ENCODE measurements at places on chromosomes 4 and X. TPM values are rescaled to one million over a fixed set of nuclear protein-coding genes. Genes with fewer than 3 reads are reported as not detected.

EXOC1L gene
- total RNA-seq = not detected

- peak; percentile 94 for DNase-seq
Measured at GRCh38 chr4:687971-688853, 739 bp downstream of the SLC49A3 start.

- no peak for DNase-seq
Measured at GRCh38 chr4:10703156-10703555, 18.6 kb upstream of the CLNK start.

- DNase-seq = peak; percentile 81
Measured at GRCh38 chr4:147984065-147984777, 252.3 kb downstream of the ARHGAP10 start.

DNA sequence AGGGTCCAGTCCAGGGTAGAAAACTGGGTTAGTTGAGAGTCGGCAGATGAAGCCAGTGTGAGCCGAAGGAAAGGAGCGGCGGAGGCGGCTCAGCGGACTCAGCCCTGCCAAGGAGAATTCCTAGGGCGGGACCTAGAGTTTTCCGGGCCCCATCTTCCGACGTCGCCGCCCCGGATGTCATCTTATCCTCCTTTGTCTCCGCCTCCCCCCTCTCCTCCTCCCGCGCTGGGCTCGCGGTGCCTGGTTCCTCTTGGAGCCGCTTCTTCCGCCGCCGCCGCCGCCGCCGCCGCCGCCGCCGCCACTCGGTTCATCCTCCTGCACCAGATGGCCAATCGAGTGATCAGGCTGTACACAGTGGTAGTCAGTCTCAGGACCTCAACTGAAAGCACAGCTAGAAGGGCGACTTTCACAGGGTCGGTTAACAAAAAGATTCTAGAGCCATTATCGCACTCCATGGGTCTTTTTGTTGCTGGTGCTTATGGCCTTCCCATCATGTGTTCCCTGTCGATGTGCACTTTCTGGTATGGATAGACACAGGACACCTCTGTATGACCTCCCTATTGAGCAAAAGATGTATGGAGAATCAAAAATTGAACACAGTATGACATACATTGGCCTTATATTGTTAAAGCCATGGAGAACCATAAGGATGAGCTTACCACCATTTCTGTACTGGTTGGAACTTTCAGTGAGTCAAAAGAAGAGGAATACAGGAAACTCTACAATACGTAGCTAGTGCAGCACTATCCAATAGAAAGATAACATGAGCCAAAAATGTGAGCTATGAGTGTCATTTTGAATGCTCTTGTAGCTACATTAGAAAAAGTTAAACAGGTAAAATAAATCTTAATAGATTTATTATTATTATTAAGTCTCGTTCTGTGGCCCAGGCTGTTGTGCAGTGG is 32.4 kb upstream of the THOC2 start:
- peak; percentile 92 for DNase-seq

Data from osteoblast (primary cell).